Activated naive CD4-positive, alpha-beta T cell treated with anti-CD3 and anti-CD28 coated beads, Interleukin-2, amount 10 ng/mL, durations not matched to agents 5 hours and 36 hours (primary cell): ENCODE measurements at places on chromosomes 13 and 19. TPM values are rescaled to one million over a fixed set of nuclear protein-coding genes. Genes with fewer than 3 reads are reported as not detected.

Gene ZNF442
- total RNA-seq: 0.60 TPM

Gene ELSPBP1
- total RNA-seq: not detected

Gene ZNF235
- total RNA-seq: 8.1 TPM

Gene ZMYM2
- total RNA-seq: 55.3 TPM

Gene NAPSA
- 4.5 TPM for total RNA-seq

Gene TMEM161A
- 21.6 TPM for total RNA-seq

Gene PLPP2
- total RNA-seq: 0.29 TPM

Gene ZNF766
- total RNA-seq: 26.0 TPM

Gene GIPC1
- 47.2 TPM for total RNA-seq

Gene C1QTNF9B
- not detected for total RNA-seq

Gene PSG7
- total RNA-seq: not detected

Gene C13orf46
- total RNA-seq: 7.9 TPM

Gene SPACA4
- total RNA-seq: not detected

Gene OPA3
- 15.2 TPM for total RNA-seq

Gene FPR3
- not detected for total RNA-seq

Gene GFY
- not detected for total RNA-seq

Gene IFNL1
- not detected for total RNA-seq

Gene ZNF440
- 16.5 TPM for total RNA-seq

Gene LRG1
- 0.10 TPM for total RNA-seq

Gene CBY2
- total RNA-seq: not detected

Gene CRTC1
- 9.7 TPM for total RNA-seq

Gene WASF3
- not detected for total RNA-seq

Gene DAND5
- total RNA-seq: 0.25 TPM

Gene VPS36
- total RNA-seq: 46.1 TPM

Gene DKKL1
- not detected for total RNA-seq

Gene ZNF302
- 27.8 TPM for total RNA-seq

Gene ZNF626
- total RNA-seq: 11.0 TPM

Gene CYP2A6
- total RNA-seq: not detected

Gene TMEM150B
- total RNA-seq: 0.29 TPM

Gene FBXO17
- not detected for total RNA-seq

Gene CLEC17A
- total RNA-seq: not detected

Gene OR10H3
- not detected for total RNA-seq

Gene RGL3
- total RNA-seq: not detected

Gene ZNF90
- 8.4 TPM for total RNA-seq

Gene ZNF805
- total RNA-seq: 10.4 TPM

Gene PSPN
- 2.3 TPM for total RNA-seq

Gene SLC10A2
- total RNA-seq: not detected

Gene ZNF813
- 5.8 TPM for total RNA-seq

Gene SERP2
- total RNA-seq: not detected

Gene SLC27A1
- total RNA-seq: 5.4 TPM

Gene MIA
- total RNA-seq: not detected

Gene RASGRP4
- 1.4 TPM for total RNA-seq

Gene KASH5
- 0.33 TPM for total RNA-seq

Gene LYPD5
- total RNA-seq: 1.6 TPM

Gene GSX1
- not detected for total RNA-seq

Gene ATXN8OS
- not detected for total RNA-seq

Gene OR7C1
- total RNA-seq: not detected

Gene ZNF492
- total RNA-seq: 1.9 TPM

Gene EFNA2
- not detected for total RNA-seq

Gene ZNF135
- 0.50 TPM for total RNA-seq

Gene ENOX1
- 0.19 TPM for total RNA-seq

Gene RAX2
- not detected for total RNA-seq

Gene GIPR
- total RNA-seq: 4.8 TPM

Gene LILRB5
- total RNA-seq: not detected

Gene S1PR4
- 233 TPM for total RNA-seq

Gene NLRP5
- total RNA-seq: not detected

Gene SLC17A7
- total RNA-seq: 0.19 TPM

Gene FSD1
- total RNA-seq: 9.6 TPM

Gene ZNF837
- 2.3 TPM for total RNA-seq

Gene TSKS
- total RNA-seq: 1.7 TPM
